ENCODE measurements at places on chromosomes 1 and 21. TPM values are rescaled to one million over a fixed set of nuclear protein-coding genes. Genes with fewer than 3 reads are reported as not detected.

Gene DNASE2B
- not detected for total RNA-seq

Gene TMPRSS2
- not detected for total RNA-seq

Gene ANGPTL1
- 24.2 TPM for total RNA-seq

Gene ANGPTL3
- total RNA-seq, result not detected

Gene TNFRSF9
- 0.42 TPM for total RNA-seq

Gene GON4L
- 65.4 TPM for total RNA-seq

Gene HRNR
- total RNA-seq, result not detected

Gene ARHGEF10L
- 143 TPM for total RNA-seq

Gene FCRL6
- 0.45 TPM for total RNA-seq

Gene RGS2
- 56.6 TPM for total RNA-seq

GRCh38 chr1:187715483-187715882 is 886.7 kb downstream of the PLA2G4A start:
- H3K4me1 ChIP-seq, result no peaks in the 10 kb centered on the region
- no peak for DNase-seq
- no peaks in the 10 kb centered on the region for H3K27me3 ChIP-seq
- H3K4me3 ChIP-seq, result no peak overlapping the region
- no peak overlapping the region for H3K27ac ChIP-seq

- H3K4me1 ChIP-seq, result no peaks in the 10 kb centered on the region
- H3K36me3 ChIP-seq, result no peaks in the 10 kb centered on the region
- no peak for DNase-seq
- H3K4me3 ChIP-seq, result no peak overlapping the region
Measured at GRCh38 chr1:81607924-81608323, 192.8 kb upstream of the ADGRL2 start.

GRCh38 chr1:94843430-94843829 is 23.3 kb downstream of the SLC44A3 start:
- DNase-seq, result no peak
- H3K27ac ChIP-seq, result no peak overlapping the region
- no peaks in the 10 kb centered on the region for H3K36me3 ChIP-seq
- H3K4me3 ChIP-seq, result no peak overlapping the region
- H3K4me1 ChIP-seq, result no peaks in the 10 kb centered on the region

DNA sequence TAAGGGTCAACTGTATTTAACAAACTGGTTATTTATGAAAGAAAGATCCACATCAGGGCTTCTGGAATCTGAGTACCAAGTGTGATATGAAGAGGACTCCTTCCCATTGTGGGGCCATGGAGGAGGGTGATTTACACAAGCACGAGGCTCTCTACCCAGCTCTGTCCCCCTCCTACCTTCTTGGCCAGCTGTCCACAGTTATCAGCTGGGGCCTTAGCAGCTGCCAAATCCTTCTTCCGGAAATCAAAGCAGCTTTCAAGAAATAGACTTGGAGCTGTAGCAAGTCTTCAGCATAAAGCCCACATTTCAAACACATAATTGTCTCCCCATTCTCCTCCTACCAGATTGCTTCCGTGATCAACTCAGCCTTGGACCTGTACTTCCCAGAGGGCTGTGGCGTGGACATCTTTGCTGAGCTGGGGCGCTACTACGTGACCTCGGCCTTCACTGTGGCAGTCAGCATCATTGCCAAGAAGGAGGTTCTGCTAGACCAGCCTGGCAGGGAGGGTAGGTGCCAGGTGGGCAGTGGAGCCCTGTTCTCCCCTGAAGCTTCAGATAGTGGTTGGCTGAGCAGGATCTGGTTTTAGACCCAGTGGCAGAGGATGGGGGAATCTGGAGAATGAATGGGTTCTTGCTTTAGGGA is 15.5 kb downstream of the AZIN2 start:
- no peaks in the 10 kb centered on the region for H3K36me3 ChIP-seq
- H3K27me3 ChIP-seq, result no peaks in the 10 kb centered on the region
- H3K4me1 ChIP-seq, result no peaks in the 10 kb centered on the region
- H3K27ac ChIP-seq, result no peak overlapping the region
- no peak overlapping the region for H3K4me3 ChIP-seq

GRCh38 chr1:162992945-162993344 is 76.2 kb upstream of the RGS4 start:
- no peaks in the 10 kb centered on the region for H3K4me1 ChIP-seq
- no peak overlapping the region for H3K4me3 ChIP-seq
- H3K27me3 ChIP-seq, result no peaks in the 10 kb centered on the region
- H3K36me3 ChIP-seq, result no peaks in the 10 kb centered on the region

GRCh38 chr1:200409203-200409760 is 554 bp downstream of the ZNF281 start:
- peak overlapping the region; percentile 98 for H3K4me3 ChIP-seq
- no peaks in the 10 kb centered on the region for H3K27me3 ChIP-seq
- H3K36me3 ChIP-seq, result no peaks in the 10 kb centered on the region
- peaks cover 5% of the 10 kb centered on the region for H3K4me1 ChIP-seq
- peak; percentile 83 for DNase-seq

GRCh38 chr1:12251442-12251841 is 21.6 kb downstream of the VPS13D start:
- DNase-seq, result no peak
- peaks cover 2% of the 10 kb centered on the region for H3K4me1 ChIP-seq
- no peak overlapping the region for H3K27ac ChIP-seq
- no peaks in the 10 kb centered on the region for H3K27me3 ChIP-seq
- no peak overlapping the region for H3K4me3 ChIP-seq

- H3K27me3 ChIP-seq, result no peaks in the 10 kb centered on the region
- H3K36me3 ChIP-seq, result no peaks in the 10 kb centered on the region
- H3K4me3 ChIP-seq, result no peak overlapping the region
Measured at GRCh38 chr1:91655912-91656449, 155.3 kb downstream of the CDC7 start.

DNA sequence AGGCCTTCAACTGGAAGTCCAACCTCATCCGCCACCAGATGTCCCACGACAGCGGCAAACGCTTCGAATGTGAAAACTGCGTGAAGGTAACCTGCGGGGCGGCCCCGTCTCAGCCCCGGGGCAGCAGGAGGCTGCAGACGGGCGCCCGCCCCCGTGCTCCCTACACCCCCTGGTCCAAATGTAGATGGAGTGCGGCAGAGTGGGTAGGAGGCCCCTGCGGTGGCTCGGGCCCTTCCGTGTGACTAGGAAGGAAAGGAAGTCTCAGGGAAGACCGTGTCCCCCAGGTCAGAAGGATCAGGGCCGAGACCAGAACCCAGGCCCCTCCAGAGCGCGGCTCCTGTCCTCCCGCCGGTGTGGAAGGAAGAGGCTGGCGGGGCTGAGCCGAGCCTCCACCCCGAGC is 49.7 kb upstream of the ARHGEF16 start:
- DNase-seq, result no peak
- no peaks in the 10 kb centered on the region for H3K4me1 ChIP-seq
- H3K4me3 ChIP-seq, result no peak overlapping the region
- no peak overlapping the region for H3K27ac ChIP-seq
- no peaks in the 10 kb centered on the region for H3K27me3 ChIP-seq

GRCh38 chr1:186671136-186671825 is 8.9 kb downstream of the PTGS2 start:
- DNase-seq, result no peak
- H3K27ac ChIP-seq, result no peak overlapping the region
- no peaks in the 10 kb centered on the region for H3K36me3 ChIP-seq
- H3K27me3 ChIP-seq, result no peaks in the 10 kb centered on the region
- no peak overlapping the region for H3K4me3 ChIP-seq

- no peaks in the 10 kb centered on the region for H3K27me3 ChIP-seq
- no peaks in the 10 kb centered on the region for H3K36me3 ChIP-seq
- no peak overlapping the region for H3K4me3 ChIP-seq
- no peak overlapping the region for H3K27ac ChIP-seq
Measured at GRCh38 chr1:72942008-72942407, 659.7 kb upstream of the NEGR1 start.
